ENCODE measurements at places on chromosomes 11 and 22.

- peak; percentile 20 for DNase-seq
Measured at GRCh38 chr11:17013548-17014320, 480 bp downstream of the PLEKHA7 start.

- DNase-seq = no peak
Measured at GRCh38 chr11:78586452-78587046, 11.9 kb upstream of the NARS2 start.

GRCh38 chr11:94245121-94245520 is 59.3 kb upstream of the IZUMO1R start:
- DNase-seq = no peak

- DNase-seq = no peak
Measured at GRCh38 chr11:124285610-124286344, 28.0 kb downstream of the OR8D1 start.

DNA sequence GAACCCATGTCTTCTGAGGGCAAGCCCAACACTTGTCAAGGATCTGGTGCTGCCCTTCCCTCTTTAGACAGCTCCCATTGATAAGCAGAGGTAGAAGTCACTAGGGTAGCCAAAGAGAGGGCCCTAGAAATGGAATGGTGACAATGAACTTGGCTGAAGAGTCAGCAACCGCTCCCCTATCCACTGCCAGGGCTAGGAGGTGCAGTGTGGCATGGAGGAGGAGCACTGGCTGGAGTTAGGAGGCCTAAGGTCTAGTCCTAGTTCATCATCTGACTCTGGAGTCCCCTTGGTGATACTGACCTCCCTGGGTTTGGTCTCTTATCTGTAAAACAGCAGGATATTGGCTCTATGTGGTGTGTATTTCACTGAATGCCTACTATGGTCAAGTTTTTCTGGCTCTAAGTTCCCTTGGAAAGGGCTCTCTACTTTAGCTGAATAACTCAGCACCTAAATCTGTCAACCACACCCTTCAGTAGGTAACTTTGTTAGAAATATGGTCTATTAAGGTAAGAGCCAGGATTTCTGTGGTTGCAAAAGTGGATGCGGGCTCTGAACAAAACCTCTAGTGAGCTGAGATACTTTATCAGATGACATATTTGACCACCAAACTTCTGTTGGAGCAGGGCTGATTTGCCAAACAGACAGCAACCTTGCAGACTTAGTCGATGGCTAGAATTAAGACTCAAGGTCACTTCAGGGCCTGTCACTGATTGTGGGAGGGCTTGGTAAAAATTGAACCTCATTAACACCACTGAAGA is 10.5 kb downstream of the TIMP3 start:
- DNase-seq = no peak

- no peak for DNase-seq
Measured at GRCh38 chr11:117759305-117759704, 37.7 kb downstream of the DSCAML1 start.

DNA sequence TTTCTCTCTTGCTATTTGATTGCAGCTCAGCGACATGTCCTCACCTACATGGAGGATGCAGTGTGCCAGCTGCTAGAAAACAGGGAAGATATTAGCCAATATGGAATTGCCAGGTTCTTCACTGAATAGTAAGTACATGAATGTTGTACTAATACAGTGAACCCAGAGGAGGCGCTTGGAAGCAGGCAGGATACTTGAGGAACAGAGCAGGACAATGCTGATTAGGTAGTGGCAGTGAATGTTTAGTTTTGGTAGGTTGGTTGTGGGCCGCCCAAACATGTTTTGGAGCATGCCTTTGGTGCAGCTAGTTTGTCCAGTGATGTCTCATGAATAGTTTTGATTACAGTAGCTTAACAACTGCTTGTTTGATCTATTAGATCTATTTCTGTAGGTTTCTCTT is 50.6 kb downstream of the CSTPP1 start:
- no peak for DNase-seq

- no peak for DNase-seq
Measured at GRCh38 chr22:37362621-37363020, 64.7 kb downstream of the ELFN2 start.

- no peak for DNase-seq
Measured at GRCh38 chr11:16001044-16001568, 355.2 kb downstream of the SOX6 start.

- DNase-seq = no peak
Measured at GRCh38 chr11:23932485-23932898, 564.4 kb upstream of the LUZP2 start.

GRCh38 chr11:2651054-2651617 is 48.7 kb downstream of the KCNQ1OT1 start:
- no peak for DNase-seq

Data from brain (organoid and tissue), 16 donors.